ENCODE measurements at places on chromosomes 11 and 22. TPM values are rescaled to one million over a fixed set of nuclear protein-coding genes. Genes with fewer than 3 reads are reported as not detected.

UBASH3B gene
- total RNA-seq = 32.2 TPM

LIF gene
- 15.3 TPM for total RNA-seq

SLCO2B1 gene
- 7.7 TPM for total RNA-seq

FHIP1B gene
- total RNA-seq = 78.7 TPM

MS4A3 gene
- not detected for total RNA-seq

CCDC88B gene
- 8.3 TPM for total RNA-seq

GRAP2 gene
- 0.16 TPM for total RNA-seq

SPA17 gene
- 3.0 TPM for total RNA-seq

Data from suprapubic skin (tissue), 4 donors.